Adrenal gland (tissue), 19 donors: ENCODE measurements at places on chromosomes 16 and 17. TPM values are rescaled to one million over a fixed set of nuclear protein-coding genes. Genes with fewer than 3 reads are reported as not detected.

The KRT12 gene
- not detected for polyA plus RNA-seq

DNA sequence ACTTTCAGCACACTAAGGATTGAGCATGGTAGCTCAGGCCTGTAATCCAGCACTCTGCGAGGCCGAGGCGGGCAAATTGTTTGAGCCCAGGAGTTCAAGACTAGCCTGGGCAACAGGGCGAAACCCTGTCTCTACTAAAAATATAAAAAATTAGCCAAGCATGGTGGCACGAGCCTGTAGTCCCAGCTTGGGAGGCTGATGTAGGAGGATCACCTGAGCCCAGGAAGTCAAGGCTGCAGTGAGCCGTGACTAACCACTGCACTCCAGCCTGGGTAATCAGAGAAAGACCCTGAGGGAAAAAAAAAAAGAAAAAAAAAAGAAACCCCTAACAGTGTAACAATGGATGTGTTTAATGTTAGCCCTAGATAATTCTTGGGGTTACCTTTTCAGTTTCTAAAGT, 24.0 kb downstream of the PARN start:
- H3K4me3 ChIP-seq, result no peak overlapping the region
- H3K27me3 ChIP-seq, result no peaks in the 10 kb centered on the region
- no peak for DNase-seq
- no peak overlapping the region for H3K27ac ChIP-seq

The C16orf86 gene
- polyA plus RNA-seq, result 8.2 TPM

DNA sequence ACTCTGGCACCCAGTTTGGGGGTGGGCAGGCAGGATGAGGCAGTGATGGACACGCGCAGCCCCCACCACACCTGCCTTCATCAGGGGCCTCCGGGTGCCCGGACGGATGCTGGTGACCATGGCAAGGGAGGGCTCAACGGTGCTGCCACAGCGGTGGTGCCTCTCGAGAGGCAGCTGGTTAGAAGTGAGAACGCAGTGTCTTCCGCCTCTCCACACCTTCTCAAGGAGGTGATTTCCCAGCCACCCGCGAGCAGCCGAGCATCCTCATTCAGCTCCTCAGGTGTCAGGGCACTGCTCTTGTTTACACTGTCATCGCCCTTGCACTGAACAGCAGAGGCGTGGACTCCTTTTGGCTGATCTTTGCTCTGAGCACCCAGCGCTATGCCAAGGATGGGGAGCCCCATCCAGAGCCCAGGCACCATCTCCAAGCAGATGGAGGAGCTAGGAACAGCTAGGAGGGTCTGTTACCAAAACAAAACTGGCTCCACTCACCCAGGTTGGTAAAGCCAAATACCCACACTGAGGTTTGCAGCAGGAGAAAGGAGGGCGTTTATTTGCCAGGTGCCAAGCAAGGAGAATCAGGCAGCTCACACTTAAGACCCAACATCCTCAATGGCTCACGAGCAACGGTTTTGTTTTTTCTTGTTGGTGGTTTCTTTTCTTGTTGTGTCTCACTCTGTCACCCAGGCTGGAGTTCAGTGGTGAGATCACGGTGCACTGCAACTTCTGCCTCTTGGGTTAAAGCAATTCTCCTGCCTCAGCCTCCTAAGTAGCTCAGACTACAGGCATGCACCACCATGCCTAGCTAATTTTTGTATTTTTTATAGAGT, 174.3 kb upstream of the TNRC6C start:
- no peak for DNase-seq
- no peak overlapping the region for H3K4me3 ChIP-seq
- H3K27me3 ChIP-seq, result no peaks in the 10 kb centered on the region
- H3K36me3 ChIP-seq, result no peaks in the 10 kb centered on the region
- peaks cover 12% of the 10 kb centered on the region for H3K4me1 ChIP-seq

GRCh38 chr17:30347488-30347887, 13.6 kb upstream of the TMIGD1 start:
- no peaks in the 10 kb centered on the region for H3K36me3 ChIP-seq
- H3K27me3 ChIP-seq, result no peaks in the 10 kb centered on the region
- DNase-seq, result no peak
- no peak overlapping the region for H3K27ac ChIP-seq
- no peak overlapping the region for H3K4me3 ChIP-seq

DNA sequence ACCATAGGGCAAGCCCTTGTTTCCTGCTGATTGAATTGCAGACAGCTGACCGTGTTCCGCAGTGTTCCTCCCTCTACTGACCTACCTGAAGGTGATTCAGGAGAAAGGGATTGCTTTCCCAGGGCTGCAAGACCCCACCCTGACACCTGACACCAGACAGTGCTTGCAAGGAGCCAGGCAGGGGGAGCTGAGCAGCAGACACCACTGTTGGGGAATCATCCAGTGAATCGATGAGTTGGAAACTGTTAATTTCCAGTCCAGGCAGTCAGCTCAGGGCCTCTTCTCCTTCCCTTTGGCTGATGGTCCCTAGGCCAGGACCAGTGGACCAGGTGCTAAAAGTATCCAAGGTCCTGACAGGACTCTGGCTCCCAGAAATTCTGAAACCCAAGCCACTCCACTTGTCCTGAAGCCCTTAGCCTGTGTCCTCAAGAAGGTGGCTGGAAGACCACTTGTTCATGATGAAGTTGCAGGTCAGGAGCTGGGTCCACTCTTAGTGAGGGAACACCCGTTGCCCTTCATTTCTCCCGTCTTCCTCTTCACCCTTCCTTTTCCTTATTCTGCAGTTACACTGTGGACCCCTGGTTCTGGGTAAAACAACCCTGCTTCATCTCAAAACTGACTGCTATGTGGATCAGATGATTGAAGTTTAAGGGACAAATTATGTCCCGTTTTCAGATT, 9.5 kb upstream of the UNK start:
- peaks cover 16% of the 10 kb centered on the region for H3K4me1 ChIP-seq
- peak; percentile 67 for DNase-seq
- H3K36me3 ChIP-seq, result no peaks in the 10 kb centered on the region
- H3K4me3 ChIP-seq, result no peak overlapping the region
- H3K27me3 ChIP-seq, result no peaks in the 10 kb centered on the region

DNA sequence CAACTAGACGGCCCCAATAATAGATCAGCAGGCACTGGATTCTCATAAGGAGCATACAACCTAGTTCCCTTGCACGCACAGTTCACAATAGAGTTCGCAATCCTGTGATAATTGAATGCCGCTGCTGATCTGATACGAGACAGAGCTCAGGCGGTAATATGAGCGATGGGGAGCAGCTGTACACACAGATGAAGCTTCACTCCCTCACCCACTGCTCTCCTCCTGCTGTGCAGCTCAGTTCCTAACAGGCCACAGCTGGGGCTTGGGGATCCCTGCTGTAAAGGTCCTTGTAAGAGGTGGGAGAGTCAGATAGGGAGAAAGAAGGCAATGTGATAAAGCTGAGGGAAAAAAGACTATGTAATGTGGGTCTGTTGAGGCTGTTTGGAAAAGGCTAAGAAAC, 577.5 kb downstream of the RBFOX1 start:
- no peak overlapping the region for H3K4me3 ChIP-seq
- H3K4me1 ChIP-seq, result no peaks in the 10 kb centered on the region
- DNase-seq, result no peak
- H3K27ac ChIP-seq, result no peak overlapping the region

GRCh38 chr16:21224800-21225199, 8.7 kb upstream of the ANKS4B start:
- DNase-seq, result no peak
- no peak overlapping the region for H3K4me3 ChIP-seq
- no peak overlapping the region for H3K27ac ChIP-seq

DNA sequence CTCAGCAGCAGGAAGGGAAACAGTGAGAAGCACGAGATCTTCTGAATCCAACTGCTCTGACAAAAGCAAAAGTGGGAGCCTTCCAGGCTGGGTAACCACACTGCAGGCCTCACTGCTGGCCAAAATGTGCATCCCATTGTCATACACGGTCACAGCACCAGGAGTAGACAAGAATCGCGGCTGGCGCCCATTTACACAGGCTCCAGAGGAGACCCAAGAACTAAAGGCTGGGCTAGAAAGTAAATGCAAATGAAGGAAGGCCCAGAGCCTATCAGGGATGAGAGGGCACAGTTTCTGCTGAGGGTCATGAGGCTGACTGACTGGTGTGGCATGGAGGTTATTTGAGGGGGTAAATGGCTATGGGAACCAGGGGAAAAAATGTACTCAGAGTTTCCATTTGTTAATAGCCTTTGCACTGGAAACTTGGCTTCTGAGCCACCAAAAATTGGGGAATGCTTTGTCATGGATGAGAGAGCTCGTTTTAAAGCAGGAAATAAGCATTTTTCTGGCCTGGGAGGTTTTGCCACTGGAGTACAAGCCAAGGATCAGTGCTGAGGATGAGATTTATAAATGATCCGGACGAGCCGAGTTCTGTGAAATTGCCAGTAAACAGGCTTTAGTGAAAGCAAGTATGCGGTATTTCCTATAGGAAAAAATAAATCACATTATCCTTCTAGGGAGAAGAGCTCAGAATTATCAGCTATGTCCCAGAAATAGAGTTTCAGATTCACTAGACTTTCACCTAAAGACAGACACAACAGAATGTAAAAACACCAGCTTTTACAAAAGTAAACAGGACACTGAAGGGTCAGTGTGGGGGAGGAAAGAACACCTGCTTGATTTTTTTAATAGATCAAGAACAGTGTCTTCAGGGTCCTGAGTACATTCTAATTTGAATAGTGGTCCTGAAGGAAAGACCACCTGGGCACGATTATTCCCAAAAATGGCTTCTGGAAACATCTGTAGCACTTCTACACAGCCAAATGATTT, 66.9 kb upstream of the GSG1L start:
- peaks cover 68% of the 10 kb centered on the region for H3K36me3 ChIP-seq
- no peaks in the 10 kb centered on the region for H3K27me3 ChIP-seq
- H3K27ac ChIP-seq, result peak overlapping the region; percentile 69
- DNase-seq, result no peak
- H3K4me3 ChIP-seq, result no peak overlapping the region

The DPEP3 gene
- 0.07 TPM for polyA plus RNA-seq

DNA sequence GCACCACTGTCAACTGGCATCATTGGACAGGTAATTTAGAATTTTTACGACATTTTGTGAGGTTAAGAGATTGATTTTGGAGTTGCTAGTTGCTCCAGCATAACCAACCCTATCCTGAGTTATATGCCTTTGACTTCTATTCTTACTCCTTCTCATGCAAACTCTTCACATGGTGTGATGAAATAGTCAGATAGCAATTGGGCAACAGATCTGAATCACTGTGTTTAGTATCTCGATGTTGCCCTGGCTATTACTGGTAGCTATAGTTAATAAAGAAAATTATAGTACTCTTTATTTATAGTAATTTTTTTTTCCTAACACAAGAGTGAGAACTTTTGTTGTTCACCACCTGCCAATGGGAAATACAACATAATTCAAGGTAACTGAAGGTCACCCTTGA, 494.8 kb upstream of the TOM1L1 start:
- no peaks in the 10 kb centered on the region for H3K4me1 ChIP-seq
- H3K27ac ChIP-seq, result no peak overlapping the region
- DNase-seq, result no peak
- H3K4me3 ChIP-seq, result no peak overlapping the region

DNA sequence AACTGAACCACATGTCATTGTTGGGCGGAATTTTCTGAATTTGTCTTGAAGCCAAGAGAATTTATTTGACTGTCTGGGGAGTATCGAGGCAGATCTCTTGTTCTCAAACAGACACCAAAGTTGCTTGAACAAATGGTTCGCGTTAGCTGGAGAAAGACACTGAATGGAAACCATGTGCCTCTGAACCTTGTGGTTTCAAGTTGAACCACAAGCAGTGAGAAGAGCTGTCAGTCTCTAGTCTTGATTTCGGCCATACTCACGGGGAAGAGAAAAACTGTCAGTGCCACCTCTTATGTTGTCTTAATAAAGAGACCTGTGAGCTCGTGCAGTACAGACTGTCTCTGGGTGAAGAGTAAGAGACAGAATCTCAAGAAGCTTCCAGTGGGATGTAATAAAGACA, 886.5 kb upstream of the SOX9 start:
- H3K27me3 ChIP-seq, result no peaks in the 10 kb centered on the region
- DNase-seq, result no peak
- H3K36me3 ChIP-seq, result no peaks in the 10 kb centered on the region
- H3K4me1 ChIP-seq, result no peaks in the 10 kb centered on the region

The MT1E gene
- polyA plus RNA-seq, result 452 TPM

DNA sequence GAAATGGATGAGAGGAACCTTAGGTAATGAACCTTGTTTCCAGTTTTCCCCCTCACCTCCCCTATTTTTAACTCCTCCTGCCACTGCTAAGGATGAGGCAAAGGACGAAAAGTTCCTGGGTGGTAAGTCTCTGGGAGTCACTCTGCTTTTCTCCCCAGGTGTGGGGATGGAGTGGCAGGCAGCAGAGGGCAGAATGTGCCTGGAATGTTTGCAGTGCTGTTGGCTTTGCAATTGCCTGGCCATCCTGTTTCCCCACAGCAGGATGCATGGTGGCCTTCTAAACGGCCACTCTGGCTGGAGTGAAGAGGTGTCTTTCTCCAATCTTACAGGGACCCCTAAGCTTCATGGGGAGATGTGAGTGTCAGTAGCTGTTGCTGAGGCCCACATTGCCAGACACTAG, 432.5 kb upstream of the ZFHX3 start:
- no peak overlapping the region for H3K4me3 ChIP-seq
- no peaks in the 10 kb centered on the region for H3K27me3 ChIP-seq
- H3K4me1 ChIP-seq, result no peaks in the 10 kb centered on the region
- H3K36me3 ChIP-seq, result no peaks in the 10 kb centered on the region

DNA sequence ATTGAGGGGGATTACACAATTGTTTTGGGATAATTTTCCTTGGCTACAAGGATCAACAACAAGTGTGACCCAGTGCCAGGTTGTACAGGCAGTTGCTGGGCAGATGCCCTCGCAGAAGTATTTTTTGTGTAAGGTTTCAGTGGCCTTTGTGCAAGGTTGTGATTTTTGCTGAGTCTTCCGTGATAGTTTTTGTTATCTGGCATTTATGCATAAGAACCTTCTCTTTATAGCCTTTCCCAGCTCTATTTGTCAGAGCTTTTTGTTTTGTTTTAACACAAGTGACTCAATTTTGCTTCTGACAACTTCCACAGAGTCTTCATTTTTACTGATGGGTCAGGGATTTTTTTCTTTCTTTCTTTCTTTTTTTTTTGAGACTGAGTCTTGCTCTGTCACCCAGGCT, 6.7 kb upstream of the PRPSAP1 start:
- H3K27me3 ChIP-seq, result no peaks in the 10 kb centered on the region
- H3K4me3 ChIP-seq, result no peak overlapping the region
- DNase-seq, result no peak
- peaks cover 8% of the 10 kb centered on the region for H3K4me1 ChIP-seq
- H3K27ac ChIP-seq, result peak overlapping the region; percentile 57
- no peaks in the 10 kb centered on the region for H3K36me3 ChIP-seq

The KRTAP4-5 gene
- polyA plus RNA-seq, result not detected

The XAF1 gene
- polyA plus RNA-seq, result 73.4 TPM

DNA sequence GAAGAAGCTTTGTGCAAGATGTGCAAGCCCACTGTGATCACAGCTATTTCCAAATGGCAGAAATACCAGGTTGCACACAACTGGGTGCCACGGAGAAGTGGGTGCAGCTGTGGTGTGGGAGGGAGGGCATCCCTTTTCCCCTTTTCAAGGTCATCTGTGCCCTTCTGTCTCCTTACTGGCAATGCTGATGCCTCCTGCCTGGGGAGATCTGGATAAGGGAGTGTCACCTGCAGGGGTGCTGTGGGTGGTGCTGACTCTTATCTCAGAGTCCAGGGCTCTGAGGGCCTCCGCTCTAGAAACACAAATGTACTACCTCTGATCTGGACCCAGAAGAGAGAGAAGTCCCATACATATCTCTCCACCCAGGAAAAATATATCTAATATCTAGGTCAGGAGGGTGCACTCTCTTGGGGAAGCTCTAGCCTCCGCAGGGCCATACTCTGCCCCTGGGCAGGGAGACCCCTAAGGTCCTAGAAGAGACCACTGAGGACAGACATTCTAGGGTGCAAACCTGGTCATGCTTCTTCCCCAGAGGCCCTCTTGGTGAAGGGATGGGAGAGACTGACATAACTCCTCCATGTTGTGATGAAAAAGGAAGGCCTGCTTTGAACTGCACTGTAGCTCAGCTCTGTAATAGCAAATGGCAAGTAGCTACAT, 18.5 kb downstream of the NPRL3 start:
- H3K36me3 ChIP-seq, result peaks cover 12% of the 10 kb centered on the region
- no peak overlapping the region for H3K4me3 ChIP-seq
- no peak for DNase-seq
